T-helper 9 cell (primary cell): ENCODE measurements at places on chromosomes 1 and 21.
A peak's percentile ranks its signal among the peaks of the same experiment; 100 is the strongest.

- no peak for DNase-seq
Observed at GRCh38 chr1:219697682-219698081, 84.8 kb upstream of the ZC3H11B start.

GRCh38 chr1:37481289-37482003 is 7.1 kb downstream of the ZC3H12A start:
- DNase-seq: peak; percentile 6

DNA sequence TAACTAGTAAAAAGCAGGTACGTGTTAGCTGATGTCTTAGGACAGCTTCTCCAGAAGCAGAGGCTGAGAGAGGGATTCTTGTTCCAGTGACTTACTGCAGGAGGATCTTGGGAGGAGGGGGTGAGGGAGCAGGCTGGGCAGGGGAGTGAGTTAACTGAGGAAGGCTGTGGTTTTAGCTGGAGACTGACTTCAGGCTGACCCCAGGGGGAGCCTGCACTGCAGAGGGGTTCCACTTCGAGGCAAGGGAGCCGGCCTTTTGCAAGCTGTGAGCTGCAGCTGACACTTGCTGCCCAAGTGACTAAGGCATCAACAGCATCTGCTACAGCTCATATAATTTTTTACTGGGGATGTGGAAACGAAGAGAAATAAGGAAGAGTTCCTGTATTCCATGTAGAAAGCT is 50.4 kb upstream of the SOD1 start:
- DNase-seq: no peak

DNA sequence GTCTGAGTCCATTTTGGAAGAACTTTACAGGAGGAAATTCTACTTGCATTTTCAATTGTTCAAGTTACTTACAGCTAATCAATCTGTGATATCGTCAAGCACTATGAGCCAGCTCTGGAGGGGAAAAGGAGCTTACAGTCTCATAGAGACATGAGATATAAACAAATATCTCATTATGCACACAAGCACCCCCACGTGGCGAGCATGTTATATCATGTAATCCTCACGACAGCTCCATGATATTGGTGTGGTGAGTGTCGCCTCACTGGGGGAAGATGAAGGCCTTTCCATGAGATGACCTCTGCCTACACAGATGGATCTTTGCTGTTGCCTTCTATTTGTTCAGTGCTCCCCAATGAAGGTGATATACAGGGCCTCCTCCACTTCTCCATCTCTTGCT is 34.6 kb downstream of the TNR start:
- DNase-seq: no peak
